ENCODE measurements at places on chromosomes 2 and 18.

DNA sequence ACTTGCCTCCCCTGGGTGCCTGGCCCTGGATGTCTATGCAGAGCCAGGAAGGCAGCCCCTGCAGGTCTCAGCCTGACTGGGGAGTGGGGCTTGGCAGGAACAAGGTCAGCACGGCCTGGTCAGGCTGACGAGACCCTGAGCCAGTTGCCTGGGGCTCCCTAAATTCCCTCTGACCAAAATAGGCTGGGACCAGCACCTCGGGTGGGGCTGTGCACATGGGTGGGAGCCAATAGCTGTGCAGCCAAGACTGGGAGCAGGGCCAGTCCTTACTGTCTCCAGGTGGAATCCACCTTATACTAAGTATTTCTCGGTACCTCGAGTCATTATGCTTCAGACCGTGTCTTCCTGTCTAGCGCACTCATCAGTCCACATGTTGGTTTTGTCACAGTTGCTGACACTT lies 11.4 kb upstream of the IL1R2 start:
- DNase-seq = no peak

- peak; percentile 3 for DNase-seq
Observed at GRCh38 chr18:71784777-71785176, 759.4 kb downstream of the CBLN2 start.

DNA sequence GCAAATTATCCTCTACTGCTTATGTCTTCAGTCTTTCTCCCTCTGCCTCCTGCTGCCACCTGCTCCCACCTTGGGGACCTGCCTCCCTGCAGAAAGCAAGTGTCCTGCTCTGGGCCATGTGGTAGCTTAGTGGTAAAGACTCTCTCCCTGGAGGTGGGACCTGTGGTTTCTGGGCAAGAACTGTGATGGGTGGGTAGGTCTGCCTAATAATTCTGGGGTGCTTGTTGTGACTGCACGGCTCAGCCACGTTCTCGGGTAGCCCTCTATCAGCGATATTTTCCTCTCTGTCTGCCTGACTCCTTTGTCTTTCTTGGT lies 16.4 kb upstream of the CD28 start:
- no peak for DNase-seq

GRCh38 chr2:29567906-29568520 lies 353.4 kb downstream of the ALK start:
- no peak for DNase-seq

DNA sequence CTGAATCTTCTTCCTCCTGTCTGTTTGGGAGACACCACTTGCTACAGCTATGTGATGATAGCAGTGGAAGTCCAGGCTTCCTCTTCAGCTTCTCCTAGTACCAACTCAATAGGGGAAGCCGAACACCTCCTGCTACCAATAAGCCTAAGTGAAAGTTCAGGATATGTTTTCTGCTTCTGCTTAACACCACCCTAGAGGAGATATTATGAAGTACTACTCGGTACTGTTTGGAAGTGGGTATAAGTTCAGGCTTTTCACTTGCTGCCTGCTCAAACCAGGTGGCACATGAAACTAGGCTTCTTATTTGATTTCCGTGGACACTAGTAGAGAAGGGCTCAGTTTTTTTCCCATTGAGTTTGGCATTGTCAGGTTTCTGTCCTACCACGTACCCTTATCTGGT lies 99.8 kb downstream of the PTPN4 start:
- no peak for DNase-seq

GRCh38 chr18:48771641-48772375 lies 179.0 kb downstream of the SMAD7 start:
- DNase-seq = no peak

- DNase-seq = peak; percentile 11
Observed at GRCh38 chr2:53785366-53785765, 1.4 kb downstream of the ASB3 start.

- no peak for DNase-seq
Observed at GRCh38 chr2:106257830-106258229, 63.7 kb upstream of the UXS1 start.
